Left ventricle myocardium inferior (tissue), 1 donor: ENCODE measurements at places on chromosomes 2 and 18. TPM values are rescaled to one million over a fixed set of nuclear protein-coding genes. Genes with fewer than 3 reads are reported as not detected.

- H3K36me3 ChIP-seq = no peaks in the 10 kb centered on the region
- no peak overlapping the region for H3K27ac ChIP-seq
- DNase-seq = no peak
- H3K27me3 ChIP-seq = no peaks in the 10 kb centered on the region
Measured at GRCh38 chr2:115596659-115597375, 1154.4 kb downstream of the DPP10 start.

- peaks cover 88% of the 10 kb centered on the region for H3K4me1 ChIP-seq
- no peak for DNase-seq
- H3K36me3 ChIP-seq = no peaks in the 10 kb centered on the region
- no peaks in the 10 kb centered on the region for H3K27me3 ChIP-seq
- H3K27ac ChIP-seq = no peak overlapping the region
Measured at GRCh38 chr2:105752691-105753358, 8.1 kb downstream of the NCK2 start.

GRCh38 chr2:25567406-25567805, 106.0 kb downstream of the DTNB start:
- peaks cover 18% of the 10 kb centered on the region for H3K4me1 ChIP-seq
- H3K27ac ChIP-seq = no peak overlapping the region
- H3K27me3 ChIP-seq = no peaks in the 10 kb centered on the region
- no peak overlapping the region for H3K4me3 ChIP-seq
- no peak for DNase-seq

- DNase-seq = peak; percentile 41
- H3K27me3 ChIP-seq = no peaks in the 10 kb centered on the region
- H3K4me1 ChIP-seq = peaks cover 19% of the 10 kb centered on the region
- H3K36me3 ChIP-seq = peaks cover 6% of the 10 kb centered on the region
Measured at GRCh38 chr2:219082332-219082958, 21.7 kb upstream of the IHH start.

GRCh38 chr18:42078711-42079110, 123.7 kb downstream of the PIK3C3 start:
- H3K36me3 ChIP-seq = peaks cover 64% of the 10 kb centered on the region
- H3K4me3 ChIP-seq = no peak overlapping the region
- no peak for DNase-seq
- H3K27me3 ChIP-seq = no peaks in the 10 kb centered on the region
- no peaks in the 10 kb centered on the region for H3K4me1 ChIP-seq

DNA sequence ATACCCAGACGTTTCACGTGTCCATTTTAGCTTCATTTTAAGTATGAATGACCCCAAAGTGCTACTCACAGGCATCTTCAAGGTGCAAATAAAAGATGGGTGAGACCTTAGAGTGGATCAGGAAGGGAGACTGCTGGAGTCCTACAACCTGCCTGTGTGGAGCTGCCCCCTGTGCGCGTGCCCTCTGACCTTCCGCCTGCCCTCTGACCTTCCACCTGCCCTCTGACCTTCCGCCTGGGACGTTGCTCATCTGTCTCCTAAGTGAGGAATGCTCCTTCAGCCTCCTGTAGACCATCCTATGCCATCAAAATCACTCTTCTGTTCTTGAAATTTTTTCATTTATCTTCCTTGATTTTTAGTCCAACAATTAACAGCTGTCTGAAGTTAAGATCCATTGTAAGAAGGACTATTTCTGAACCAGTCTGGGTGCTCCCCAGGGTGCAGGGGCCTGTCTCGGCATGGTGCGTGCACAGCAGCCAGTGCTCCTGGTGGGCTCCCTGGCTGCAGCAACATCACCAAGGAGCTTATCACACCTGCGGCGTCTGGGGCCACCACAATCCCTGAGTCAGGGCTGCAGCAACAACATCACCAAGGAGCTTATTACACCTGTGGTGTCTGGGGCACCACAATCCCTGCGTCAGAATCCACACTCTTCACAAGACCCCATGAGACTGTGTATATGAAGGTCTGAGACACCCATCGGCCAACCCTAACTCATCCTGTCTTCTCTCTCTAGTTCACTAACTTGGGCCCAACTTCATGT, 86.0 kb downstream of the TPO start:
- H3K4me3 ChIP-seq = no peak overlapping the region
- no peak overlapping the region for H3K27ac ChIP-seq
- H3K27me3 ChIP-seq = peaks cover 57% of the 10 kb centered on the region
- no peak for DNase-seq

DNA sequence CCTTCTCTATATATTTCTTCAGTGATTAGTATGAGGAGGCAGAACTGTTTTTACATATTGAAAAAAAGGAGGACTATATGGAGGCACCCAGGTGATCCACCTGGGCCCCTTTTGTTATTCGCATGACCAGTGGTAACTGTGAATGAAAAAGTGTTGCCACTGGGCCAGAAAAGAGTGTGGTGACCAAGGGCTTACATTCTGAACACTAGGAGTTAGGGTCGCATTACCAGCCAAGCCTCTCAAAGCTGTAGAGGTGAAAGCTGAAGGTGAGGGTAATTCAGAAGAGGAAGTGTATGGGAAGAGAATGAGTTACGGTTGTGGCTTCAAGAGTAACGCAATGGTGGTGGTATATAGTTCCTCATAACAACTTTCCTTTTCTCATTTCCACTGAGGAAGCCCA, 487.6 kb downstream of the TMEM182 start:
- no peaks in the 10 kb centered on the region for H3K27me3 ChIP-seq
- no peak for DNase-seq
- no peak overlapping the region for H3K4me3 ChIP-seq
- no peak overlapping the region for H3K27ac ChIP-seq

DNA sequence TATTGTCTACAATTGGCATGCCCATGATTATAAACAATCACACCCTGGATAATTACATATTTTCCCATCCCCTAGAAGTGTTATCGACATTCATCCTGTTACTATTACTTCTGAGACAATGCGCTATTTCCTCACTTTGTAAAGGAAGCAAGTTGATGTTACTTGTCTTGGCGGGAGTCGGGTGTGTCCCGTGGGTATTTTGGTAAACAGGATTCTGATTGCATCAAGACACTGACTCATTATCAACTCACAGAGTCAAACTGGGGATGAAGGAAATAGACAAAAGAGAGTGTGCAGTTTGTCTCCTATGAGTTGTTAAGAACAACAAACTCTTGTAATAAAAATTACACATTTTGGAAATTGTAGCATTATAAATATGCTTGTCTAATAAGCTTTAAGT, 142.7 kb downstream of the GALR1 start:
- DNase-seq = no peak
- H3K4me1 ChIP-seq = no peaks in the 10 kb centered on the region
- H3K27me3 ChIP-seq = peaks cover 15% of the 10 kb centered on the region
- no peaks in the 10 kb centered on the region for H3K36me3 ChIP-seq

DNA sequence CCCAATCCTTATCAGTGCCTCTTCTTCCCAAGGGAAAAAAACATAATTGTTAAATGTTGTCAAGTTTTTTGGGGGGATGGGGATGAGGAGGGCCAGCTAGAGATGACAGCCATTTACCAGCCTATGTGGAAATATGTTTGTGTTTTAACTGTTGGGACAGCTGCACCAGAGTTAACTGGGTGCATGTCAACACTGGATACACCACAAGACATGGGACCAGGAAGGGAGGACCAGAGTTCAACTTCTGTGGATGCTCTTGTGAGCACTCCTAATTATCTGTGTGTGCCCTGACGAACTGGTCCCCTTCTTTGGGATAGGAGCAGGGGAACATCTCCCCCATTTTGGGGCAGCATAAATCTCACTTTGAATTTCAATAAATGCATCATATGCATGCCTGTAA, 66.1 kb upstream of the FZD5 start:
- no peak overlapping the region for H3K4me3 ChIP-seq
- no peaks in the 10 kb centered on the region for H3K27me3 ChIP-seq
- no peaks in the 10 kb centered on the region for H3K36me3 ChIP-seq
- peaks cover 25% of the 10 kb centered on the region for H3K4me1 ChIP-seq
- no peak for DNase-seq

GRCh38 chr2:61006486-61007105, 10.9 kb upstream of the PEX13 start:
- H3K27ac ChIP-seq = no peak overlapping the region

DNA sequence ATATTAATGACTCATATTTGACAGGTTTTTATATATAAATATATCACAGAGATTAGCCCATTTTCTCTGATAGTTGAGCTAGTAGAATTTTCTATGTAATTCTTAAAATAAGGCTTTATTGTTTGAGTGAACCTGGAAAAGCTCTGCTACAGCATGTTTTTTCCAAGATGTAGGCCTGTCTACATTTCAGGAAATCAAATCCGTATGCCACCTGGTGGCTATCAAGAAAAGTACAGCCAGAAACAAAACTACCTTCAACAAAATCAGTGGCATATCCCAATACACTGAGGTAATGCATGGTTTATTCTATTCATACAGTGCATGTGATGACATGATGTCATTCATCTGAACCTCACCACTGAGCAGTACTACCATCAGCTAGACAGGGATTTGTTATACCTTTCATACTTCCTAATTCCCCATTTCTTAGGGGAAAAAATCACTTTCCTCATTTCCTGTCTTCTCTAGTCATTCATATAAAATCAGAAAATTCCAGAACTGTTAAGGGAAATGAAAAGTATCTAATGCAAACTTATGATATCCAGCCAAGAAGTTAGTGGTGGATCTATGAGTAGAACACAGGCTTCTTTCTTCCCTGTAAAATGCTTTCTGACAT, 310.4 kb upstream of the SYT4 start:
- no peak overlapping the region for H3K4me3 ChIP-seq
- no peaks in the 10 kb centered on the region for H3K27me3 ChIP-seq
- no peaks in the 10 kb centered on the region for H3K36me3 ChIP-seq
- peaks cover 6% of the 10 kb centered on the region for H3K4me1 ChIP-seq
- H3K27ac ChIP-seq = no peak overlapping the region

GRCh38 chr2:86336675-86337243, 667 bp downstream of the REEP1 start:
- peak; percentile 21 for DNase-seq
- H3K4me3 ChIP-seq = peak overlapping the region; percentile 76
- H3K36me3 ChIP-seq = no peaks in the 10 kb centered on the region
- H3K27ac ChIP-seq = peak overlapping the region; percentile 89
- peaks cover 54% of the 10 kb centered on the region for H3K27me3 ChIP-seq

DNA sequence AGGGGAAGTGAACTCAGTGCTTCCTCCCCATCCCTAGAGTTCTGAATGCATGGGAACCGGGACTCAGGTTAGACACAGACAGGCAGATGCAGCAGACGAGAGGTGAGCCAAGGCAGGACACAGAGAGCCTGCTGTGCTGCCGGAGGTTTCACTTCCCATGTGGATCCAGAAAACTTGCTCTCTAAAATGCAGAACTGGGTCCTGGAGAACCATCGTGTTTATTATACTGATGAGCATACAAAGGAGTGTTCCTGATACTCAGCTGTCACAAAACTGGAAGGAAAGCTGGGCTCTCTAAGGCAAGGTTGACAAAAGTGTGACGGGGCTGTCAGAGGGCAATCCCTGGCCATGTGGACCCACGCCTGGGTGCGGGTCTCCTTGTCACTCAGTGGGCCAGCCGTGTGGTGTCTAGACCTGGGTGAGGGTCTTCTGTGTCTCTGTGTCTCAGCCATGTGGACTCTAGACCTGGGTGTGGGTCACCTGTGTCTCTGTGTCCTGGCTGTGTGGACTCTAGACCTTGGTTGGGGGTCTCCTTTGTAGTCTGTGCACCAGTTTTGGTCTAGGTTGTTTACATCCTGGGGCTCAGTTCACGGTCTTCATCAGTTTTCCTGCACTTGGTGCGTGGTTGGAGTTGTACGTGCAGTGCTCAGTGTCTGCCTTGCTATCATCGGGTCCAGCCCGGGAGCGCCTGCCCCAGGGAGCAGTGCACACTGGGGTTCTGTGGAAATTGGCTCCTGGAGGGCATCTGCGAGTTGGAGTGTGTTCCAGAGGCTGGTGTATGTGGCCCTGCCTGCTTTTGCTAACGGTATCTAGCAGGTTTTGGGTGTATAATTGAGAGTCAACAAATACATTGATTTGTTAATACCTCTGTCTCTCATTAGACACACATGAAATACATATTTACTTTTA, 141.1 kb downstream of the ATP9B start:
- H3K4me3 ChIP-seq = no peak overlapping the region
- peaks cover 12% of the 10 kb centered on the region for H3K4me1 ChIP-seq
- peaks cover 12% of the 10 kb centered on the region for H3K36me3 ChIP-seq
- H3K27ac ChIP-seq = no peak overlapping the region
- DNase-seq = no peak

DNA sequence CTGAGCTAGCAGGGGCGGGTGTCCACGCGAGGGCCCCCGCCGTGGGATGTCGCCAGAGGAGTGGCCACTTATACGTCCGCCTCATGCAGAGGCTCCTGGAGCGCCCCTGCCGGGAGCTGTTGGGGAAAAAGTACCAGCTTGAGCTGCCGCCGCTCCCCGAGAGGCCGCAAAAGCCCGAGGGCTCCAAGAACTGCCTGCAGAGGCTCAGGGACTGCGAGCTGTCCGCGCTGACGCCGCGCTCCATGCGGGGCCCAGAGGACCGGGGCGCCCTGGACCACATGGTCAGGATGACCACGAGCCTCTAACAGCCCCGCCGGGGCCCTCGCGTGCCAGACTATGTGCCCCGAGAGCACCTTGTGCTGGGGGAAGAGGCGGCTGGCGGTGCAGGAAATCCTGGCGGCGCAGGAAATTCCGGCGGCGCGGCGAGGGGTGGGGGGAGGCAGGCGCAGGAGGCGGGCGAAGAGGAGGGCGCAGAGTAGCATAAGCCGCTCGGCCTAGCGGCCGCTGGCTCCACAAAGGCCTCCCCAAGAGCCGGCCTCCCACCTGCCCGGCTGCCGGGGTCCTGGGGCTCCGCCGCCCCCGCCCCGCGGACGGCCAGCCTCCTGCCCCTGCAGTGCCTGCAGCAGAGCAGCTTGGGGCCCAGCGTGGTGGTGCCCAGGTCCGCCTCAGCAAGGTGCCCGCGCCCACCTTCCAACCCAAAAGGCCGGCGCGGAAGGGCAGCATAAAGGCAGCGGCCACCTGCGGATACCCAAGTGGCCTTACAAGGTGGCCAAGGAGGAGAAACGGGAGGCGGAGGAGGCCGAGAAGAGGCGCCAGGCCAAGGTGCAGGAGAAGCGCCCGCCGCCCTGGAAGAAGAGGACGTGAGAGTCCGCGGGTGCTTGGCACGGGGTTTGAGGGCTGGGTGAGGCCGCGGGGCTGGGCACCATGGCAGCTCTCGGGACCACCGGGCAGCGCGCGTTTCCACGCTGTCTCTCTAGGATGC, 42.1 kb upstream of the TRIM43B start:
- peaks cover 40% of the 10 kb centered on the region for H3K4me1 ChIP-seq
- peak; percentile 75 for DNase-seq
- peaks cover 24% of the 10 kb centered on the region for H3K36me3 ChIP-seq

HRH4 gene
- 0.33 TPM for total RNA-seq

ASB18 gene
- 11.3 TPM for total RNA-seq

ZSWIM2 gene
- not detected for total RNA-seq

NGEF gene
- total RNA-seq = 0.16 TPM

ESPNL gene
- not detected for total RNA-seq

RALB gene
- total RNA-seq = 45.8 TPM

CAVIN2 gene
- total RNA-seq = 93.9 TPM

PPP1R1C gene
- total RNA-seq = 33.1 TPM
